ENCODE measurements at places on chromosomes 12 and 14.
A peak's percentile ranks its signal among the peaks of the same experiment; 100 is the strongest.

DNA sequence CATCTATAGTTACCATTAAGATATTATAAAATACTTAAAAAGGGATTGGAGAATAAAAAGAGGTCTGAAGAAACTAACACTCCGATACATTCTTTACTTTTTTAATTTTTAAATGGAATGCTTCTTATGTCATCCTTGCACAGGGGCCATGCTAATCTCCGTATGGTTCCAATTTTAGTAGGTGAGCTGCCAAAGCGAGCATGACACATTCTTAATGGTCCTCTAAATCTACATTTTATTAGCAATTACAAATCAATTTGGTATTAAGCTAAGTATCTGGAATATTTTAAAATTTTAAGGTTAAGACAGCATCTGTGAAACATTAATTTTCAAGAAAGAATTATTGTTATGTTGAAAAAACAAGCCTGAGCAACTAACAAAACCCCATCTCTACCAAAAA is 6.2 kb upstream of the ARID4A start:
- DNase-seq, result no peak

DNA sequence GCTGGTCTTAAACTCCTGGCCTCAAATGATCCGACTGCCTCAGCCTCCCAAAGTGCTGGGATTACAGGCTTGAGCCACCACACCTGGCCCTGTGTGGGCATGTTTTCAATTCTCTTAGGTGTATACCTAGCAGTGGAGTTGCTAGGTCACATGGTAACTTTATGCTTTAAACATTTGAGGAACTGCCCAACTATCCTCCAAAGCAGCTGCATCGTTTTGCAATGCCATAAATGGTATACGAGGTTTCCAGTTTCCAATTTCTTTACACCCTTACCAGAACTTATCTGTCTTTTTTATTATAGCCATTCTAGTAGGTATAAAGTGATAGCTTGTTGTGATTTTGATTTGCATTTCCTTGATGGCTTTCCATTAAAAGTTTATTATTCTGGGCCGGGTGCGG is 25.1 kb downstream of the RBMS2 start:
- no peak for DNase-seq

DNA sequence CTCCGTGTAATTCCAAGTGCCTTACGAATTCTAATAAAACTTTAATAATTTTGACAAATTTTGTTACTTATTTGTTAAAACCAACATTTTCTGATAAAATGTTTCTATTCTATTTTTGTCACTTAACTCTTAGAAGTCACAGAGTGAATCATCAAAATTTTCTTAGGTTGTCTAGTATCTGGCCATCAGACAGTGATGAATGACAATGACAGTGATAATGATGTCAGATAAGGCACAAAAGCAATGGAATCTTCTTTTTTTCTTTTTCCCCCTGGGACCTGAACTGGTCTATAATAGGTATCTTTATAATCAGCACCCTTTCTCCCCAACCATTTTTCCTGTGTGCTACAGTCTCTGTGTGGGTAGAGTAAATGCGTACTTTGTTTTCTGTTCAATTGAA is 407.3 kb downstream of the SOX5 start:
- no peak for DNase-seq

GRCh38 chr14:51855234-51855633 is 5.2 kb upstream of the GNG2 start:
- DNase-seq, result no peak

- no peak for DNase-seq
Measured at GRCh38 chr12:52024845-52025230, 18.1 kb downstream of the TAMALIN start.

GRCh38 chr12:39573971-39574370 is 45.6 kb downstream of the ABCD2 start:
- no peak for DNase-seq

DNA sequence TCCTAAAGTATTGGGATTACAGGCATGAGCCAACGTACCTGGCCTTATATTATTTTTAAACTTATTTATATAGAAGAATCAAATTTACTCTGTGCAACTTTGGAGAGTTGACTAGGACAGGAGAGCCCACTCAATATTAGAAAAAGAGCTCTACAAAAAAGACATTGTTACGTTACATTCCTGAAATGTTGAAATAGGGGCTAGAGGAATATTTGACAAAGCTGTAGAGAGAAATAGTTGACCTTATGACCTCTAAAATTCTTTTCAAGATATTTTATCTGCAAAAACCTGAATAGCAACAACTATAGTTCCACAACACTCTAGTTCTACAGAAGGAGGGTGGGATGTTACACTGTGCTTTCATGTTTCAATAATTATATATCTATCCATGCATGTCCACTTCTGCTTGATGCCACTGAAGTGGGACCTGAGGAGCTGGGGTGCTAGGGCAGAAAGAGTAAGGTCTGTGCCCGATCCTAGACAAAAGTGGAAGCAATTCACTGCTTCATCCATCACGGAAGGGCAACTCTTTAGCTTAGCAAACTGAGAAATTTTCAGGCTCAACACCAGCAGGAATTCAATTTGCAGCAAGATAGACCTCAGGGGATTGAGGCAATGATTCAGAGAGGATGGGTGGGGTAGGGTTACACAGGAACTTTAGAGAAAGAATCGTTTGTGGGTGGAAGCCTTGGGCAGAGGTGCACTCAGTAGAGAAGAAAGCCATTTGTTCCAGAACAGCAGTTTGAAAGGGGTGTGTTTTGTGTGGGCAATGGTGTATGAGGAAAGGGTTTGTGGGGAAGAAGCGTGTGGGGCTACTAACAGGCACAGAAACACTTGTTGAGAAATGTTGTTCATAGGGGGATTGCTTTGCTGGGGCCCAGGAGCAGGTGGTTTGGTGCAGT is 16.0 kb upstream of the RNASE10 start:
- DNase-seq, result no peak

GRCh38 chr14:52723514-52724359 is 6.2 kb upstream of the STYX start:
- no peak for DNase-seq

DNA sequence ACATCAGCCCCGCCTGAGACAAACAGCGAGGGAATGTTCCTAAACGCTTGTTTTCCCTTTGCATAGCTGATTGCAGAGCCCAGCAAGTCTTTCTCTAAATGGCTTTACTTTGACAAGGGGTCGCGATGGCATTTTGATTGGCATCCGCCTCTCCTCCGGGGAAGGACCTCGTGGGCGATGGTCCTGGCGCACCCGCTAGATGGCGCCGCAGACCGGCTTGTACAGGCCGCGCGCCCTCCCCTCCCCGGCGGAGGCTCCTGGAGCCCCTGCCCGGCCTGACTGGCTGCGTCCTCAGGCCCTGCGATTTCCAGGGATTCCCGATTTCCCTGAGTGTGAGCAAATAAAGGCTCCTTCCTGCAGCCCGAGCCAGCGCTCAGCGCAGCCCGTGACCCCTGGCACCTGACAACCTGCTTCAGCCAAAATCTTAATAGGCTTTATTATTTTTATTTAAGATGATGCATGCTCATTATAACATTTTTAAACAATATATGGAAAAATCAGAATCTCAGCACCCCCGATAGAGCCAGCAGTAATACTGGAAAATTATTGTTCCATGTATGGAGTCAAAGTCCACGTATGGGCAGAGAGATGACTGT is 468.3 kb downstream of the AACS start:
- DNase-seq, result peak; percentile 74

- DNase-seq, result no peak
Measured at GRCh38 chr14:105864116-105864515, 337.7 kb downstream of the TMEM121 start.

- DNase-seq, result no peak
Measured at GRCh38 chr14:34732802-34733201, 18.4 kb upstream of the CFL2 start.

- no peak for DNase-seq
Measured at GRCh38 chr12:21340403-21340802, 5.7 kb upstream of the SLCO1A2 start.

GRCh38 chr12:111158992-111159391 is 209.9 kb downstream of the PHETA1 start:
- DNase-seq, result no peak

- DNase-seq, result no peak
Measured at GRCh38 chr12:24853588-24853987, 95.3 kb downstream of the BCAT1 start.

DNA sequence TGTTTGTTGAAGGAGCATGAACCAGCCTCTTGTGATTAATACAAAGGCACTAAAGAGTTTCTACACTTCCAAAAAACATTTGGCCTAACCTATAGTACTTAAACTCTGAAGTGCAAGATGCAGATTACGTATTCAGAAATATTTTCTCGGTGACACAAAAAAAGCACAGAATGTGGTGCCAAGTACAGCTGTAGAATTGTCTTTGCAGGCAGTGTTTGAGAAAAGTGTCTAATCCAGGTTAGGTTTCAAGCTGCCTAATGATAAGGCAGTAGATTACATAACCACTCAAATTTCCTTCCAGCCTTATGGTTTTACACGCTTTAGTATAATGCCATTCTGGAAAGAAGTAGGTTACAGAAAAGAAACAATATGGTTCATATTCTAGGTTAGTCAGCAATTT is 205.2 kb downstream of the KLHL28 start:
- DNase-seq, result no peak

- no peak for DNase-seq
Measured at GRCh38 chr12:89497467-89497866, 27.1 kb downstream of the GALNT4 start.

- no peak for DNase-seq
Measured at GRCh38 chr12:132747896-132748295, 13.7 kb downstream of the ANKLE2 start.

GRCh38 chr12:79891506-79892162 is 43.3 kb downstream of the PPP1R12A start:
- no peak for DNase-seq

DNA sequence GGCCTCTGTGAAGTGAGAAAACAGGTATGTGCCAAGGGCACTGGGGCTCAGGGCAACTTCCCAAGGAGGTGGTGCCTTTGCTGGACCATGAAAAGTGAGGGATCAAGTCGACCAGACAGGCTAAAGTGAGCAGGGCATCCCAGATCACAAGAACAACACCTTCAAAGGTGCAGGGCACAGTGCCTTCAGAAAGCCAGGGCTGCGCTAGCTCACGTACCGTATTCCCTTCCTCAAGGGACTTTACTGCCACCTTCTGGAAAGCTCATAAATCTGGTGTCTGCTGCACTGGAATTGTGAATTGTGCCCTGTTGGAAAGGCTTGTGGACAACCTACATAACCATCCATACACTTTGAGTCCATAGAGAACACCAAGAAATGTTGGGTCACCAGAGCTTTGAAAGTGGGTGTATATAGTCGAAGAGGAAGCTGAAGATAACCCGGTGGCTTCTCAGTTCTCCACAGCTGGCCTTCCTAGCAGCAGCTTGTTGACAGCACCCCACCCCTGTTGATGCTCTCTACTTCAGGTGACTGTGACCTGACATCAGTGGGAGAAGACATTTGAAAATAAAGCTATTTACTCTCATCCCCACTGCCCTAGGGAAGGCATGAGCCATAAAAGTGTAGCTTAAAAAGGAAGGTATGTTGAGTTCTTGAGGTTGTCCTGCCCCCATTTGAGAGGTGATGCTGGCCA is 24.5 kb downstream of the FIGNL2 start:
- peak; percentile 71 for DNase-seq

DNA sequence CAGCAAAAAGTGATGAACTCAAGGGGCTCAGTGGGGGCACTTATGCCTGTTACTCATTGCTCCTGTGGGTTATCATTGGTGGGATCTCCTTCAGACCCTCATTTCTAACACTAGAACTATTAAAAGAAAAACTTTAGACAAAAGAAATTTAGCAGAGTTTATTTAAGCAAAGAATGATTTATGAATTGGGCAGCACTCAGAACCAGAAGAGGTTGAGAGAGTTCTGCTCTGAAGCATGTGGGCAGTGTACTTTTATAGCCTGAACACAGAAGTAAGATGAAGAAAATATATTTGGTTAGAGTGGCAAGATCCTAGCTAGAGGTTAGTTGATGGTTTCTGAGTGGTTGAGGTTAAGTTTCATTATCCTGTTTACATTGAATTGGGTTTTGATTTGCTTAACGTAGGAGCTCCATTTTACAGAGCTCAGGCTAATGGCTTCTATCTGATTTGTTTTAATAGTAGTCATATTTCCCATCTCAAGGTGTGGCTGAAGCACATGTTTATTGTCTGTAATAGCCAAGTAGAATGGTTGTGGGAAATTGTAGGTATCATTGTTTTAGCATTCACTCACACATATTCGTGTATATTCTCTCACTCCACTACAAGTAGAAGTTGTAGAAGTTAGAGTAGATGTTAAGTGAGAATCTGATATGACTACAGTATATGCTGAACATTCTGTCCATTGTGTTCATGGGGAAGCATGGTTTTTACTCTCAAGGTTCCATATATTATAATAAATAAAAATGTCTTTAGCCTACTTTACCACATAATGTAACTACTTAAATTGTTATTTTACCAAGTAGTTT is 27.6 kb downstream of the LEMD3 start:
- no peak for DNase-seq

- no peak for DNase-seq
Measured at GRCh38 chr12:70048521-70049250, 194.5 kb upstream of the CNOT2 start.

GRCh38 chr14:72925815-72926291 is 411 bp upstream of the DCAF4 start:
- DNase-seq, result peak; percentile 36

- peak; percentile 36 for DNase-seq
Measured at GRCh38 chr12:93616584-93617101, 44.2 kb downstream of the SOCS2 start.

DNA sequence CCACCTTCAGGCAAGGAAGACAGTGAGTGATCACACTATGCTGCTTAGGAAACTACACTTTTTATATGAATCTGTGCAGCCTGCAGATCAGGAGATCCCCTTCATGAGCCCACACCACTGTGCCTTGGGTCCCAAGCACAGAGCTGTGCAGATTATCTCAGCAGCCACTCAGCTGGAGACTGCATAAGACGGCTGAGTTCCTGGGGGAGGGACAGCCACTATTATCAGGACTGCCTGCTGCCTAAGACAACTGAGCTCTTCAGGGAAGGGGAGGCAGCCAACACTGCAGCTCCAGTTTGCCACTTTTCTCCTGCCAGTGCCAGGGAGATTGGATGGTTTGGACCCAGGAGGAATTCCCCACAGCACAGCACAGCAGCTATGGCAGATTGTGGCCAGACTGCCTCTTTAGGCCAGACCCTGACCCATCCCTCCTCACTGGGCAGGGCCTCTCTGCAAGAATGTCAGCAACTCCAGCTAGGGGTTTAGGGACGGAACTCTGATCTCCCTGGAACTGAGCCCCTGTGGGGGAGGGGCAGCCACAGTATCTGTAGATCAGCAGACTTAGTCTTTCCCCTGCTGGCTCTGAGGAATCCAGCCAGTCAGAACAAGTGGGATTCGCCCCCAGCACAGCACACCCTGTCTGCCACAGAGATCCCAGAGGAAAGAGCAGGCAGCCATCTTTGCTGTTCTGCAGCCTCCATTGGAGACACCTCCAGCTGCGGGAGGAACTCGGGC is 141.3 kb downstream of the KLHL28 start:
- no peak for DNase-seq

GRCh38 chr12:118456741-118457140 is 80.4 kb downstream of the SUDS3 start:
- DNase-seq, result no peak

DNA sequence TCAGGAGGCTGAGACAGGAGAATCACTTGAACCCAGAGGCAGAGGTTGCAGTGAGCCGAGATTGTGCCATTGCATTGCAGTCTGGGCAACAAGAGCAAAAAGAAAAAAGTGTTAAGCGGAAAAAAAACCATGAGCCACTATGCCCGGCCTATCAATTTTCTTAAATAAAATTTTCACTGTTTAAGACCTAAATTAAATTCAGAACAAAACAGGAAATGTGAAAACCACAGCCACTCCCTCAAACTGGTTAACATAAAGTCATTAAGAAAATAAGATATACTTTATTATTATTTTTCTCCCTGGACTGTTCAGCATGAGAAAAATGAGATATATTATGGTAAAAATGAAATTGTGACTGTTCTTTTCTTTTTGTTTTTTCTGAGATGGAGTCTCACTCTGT is 44.6 kb upstream of the GCH1 start:
- no peak for DNase-seq

All from urothelium cell line (cell line).